ENCODE measurements at places on chromosomes 1 and 21.

GRCh38 chr1:157725221-157725577, 24.6 kb upstream of the FCRL3 start:
- no peak for DNase-seq

- DNase-seq = no peak
These were observed 39.5 kb upstream of the UBE2U start for GRCh38 chr1:64163970-64164369.

DNA sequence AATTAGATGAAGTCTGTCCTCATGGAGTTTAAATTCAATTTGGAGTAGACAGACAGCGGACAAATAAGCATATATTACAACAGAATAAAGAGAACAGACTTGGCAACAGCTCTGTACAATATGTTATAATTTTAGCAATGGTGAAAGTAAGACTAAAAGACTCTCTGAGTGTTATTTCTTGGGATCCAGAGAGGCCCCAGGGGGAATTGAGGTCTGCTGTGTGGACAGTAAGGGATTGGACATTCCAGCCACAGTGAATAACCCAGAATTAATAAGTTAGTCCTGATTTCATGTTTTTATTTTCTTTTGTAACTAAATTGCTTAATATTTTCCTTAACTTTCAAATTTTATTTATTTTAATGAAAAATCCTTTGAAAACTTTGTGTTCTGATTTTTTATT, 101.7 kb downstream of the PATJ start:
- DNase-seq = no peak

GRCh38 chr21:19489930-19490329, 1086.3 kb upstream of the TMPRSS15 start:
- no peak for DNase-seq

DNA sequence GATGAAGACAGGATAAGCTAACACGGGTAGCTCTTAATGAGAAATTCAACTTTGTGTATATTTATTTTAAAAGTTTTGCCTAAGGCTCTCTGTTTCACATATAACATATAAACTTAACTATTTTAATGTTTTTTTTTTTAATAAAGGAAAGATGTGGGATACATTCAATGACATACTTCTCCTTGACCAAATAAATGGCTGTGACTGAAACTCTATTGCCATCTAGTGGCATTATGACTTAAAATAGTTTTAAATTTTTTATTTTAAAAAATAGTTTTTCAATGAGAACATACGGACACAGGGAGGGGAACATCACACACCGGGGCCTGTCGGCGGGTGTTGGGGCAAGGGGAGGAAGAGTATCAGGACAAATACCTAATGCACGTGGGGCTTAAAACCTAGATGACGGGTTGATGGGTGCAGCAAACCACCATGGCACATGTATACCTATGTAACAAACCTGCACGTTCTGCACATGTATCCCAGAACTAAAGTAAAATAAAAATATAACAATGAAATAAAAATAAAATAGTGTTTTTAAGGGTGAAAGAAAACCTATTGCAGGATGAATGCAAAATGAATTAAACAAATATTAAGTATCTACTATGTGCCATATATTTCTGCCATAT, 83.4 kb downstream of the LYST start:
- no peak for DNase-seq
